Endothelial cell (in vitro differentiated cells): ENCODE measurements at places on chromosomes 2 and 18.

GRCh38 chr2:221676566-221677172, 104.6 kb upstream of the EPHA4 start:
- DNase-seq = no peak

- no peak for DNase-seq
Measured at GRCh38 chr18:48820483-48821250, 130.1 kb downstream of the SMAD7 start.

GRCh38 chr2:28702878-28703277, 48.8 kb upstream of the PPP1CB start:
- DNase-seq = no peak

DNA sequence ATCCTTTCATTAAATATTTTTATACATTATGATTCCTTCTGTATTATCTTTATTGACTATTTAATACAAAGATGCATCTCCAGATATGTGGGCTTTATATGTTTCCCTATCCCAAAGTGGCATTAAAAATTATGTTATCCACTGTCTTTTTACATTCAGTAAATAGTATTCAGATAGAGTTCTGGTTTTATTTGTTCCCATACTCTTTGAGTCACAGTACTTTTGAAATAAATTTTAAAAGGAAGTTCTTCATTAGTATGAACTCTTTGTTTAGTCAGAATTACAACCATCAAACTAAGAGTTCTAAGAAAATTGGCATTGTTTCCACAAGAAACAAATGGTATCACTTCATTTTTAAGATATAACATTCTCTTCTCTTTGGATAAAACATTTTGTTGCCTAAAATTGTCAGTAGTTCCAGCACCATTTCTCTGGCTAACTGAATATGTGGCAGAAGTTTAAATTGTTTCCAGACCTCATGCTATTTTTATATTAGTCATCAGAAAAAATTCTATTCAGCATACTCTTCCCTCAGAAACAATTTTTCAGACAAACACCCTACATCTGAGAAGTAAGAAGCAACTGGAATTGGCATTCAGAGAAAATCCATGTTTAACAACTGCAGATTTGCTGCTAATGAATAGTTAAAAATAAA, 88.5 kb upstream of the COL5A2 start:
- DNase-seq = no peak

GRCh38 chr2:159803235-159803962, 5.4 kb upstream of the CD302 start:
- DNase-seq = no peak

DNA sequence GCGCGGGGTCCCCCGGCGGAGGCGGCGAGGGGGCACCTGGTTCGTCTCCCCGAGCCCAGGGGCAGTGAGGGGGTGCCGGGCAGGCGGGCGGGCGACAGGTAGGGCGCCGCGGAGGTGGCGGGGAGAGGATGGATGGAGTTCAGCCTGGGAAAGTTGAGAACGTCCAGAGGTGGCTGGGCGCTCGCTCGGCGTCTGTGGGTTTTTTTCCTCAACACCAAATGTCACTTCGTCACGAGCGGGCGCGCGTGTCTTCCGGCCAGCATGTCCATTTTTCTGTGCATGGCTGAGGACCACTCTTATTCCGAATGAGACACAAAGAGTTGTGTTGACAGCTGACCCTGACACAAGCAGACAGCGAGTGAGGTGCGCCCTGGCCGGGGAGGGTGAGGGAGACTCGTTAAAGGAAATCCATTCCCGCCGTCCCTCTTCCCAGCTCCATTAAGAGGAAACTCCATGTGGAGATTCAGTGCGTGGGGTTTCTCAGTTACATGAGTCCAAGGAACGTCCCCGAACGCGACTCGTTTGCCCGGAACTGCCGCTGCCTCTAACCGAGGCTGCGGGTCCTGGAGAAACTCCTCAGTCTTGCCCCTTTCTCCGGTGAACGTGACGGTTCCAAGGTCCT, 859 bp downstream of the GREB1L start:
- DNase-seq = peak; percentile 28

DNA sequence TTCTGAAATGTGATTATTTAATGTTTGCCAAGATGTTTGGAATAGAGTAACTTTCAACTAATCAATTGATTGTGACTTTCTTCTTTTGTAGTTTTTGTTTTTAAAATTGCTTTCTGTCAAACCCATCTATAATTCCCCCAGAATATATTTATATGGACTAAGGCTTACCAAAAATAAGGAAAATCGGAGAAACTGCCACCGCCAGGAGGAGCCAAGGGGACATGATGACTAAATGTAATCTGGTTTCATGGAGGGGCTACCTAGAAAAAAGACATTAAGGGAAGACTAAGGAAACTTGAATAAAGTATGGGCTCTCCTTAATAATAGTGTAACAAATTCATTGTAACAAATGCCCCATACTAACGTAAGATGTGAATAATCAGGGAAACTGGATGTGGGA, 19.5 kb downstream of the BOLA3 start:
- DNase-seq = no peak

GRCh38 chr2:241788572-241788971, 11.9 kb downstream of the GAL3ST2 start:
- no peak for DNase-seq

GRCh38 chr18:32542221-32542798, 71.6 kb upstream of the GAREM1 start:
- DNase-seq = no peak

- DNase-seq = no peak
Measured at GRCh38 chr2:234189786-234190300, 139.3 kb downstream of the SPP2 start.

DNA sequence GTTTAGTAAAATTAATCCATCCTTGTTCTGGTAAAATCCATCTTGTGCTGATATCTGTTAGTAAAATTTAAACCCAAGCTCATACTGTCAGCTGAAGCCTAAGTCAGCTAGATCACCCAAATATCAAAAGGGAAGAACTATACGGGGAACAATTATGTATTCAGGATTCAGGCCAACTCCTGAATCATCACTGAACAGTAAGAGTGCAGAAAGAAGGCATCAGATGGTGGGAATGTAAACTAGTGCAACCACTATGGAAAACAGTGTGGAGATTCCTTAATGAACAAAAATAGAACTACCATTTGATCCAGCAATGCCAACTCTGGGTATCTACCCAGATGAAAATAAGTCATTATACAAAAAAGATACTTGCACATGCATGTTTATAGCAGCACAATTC, 81.8 kb downstream of the RAPGEF4 start:
- no peak for DNase-seq

GRCh38 chr2:70852824-70853223, 17.2 kb upstream of the CD207 start:
- no peak for DNase-seq

DNA sequence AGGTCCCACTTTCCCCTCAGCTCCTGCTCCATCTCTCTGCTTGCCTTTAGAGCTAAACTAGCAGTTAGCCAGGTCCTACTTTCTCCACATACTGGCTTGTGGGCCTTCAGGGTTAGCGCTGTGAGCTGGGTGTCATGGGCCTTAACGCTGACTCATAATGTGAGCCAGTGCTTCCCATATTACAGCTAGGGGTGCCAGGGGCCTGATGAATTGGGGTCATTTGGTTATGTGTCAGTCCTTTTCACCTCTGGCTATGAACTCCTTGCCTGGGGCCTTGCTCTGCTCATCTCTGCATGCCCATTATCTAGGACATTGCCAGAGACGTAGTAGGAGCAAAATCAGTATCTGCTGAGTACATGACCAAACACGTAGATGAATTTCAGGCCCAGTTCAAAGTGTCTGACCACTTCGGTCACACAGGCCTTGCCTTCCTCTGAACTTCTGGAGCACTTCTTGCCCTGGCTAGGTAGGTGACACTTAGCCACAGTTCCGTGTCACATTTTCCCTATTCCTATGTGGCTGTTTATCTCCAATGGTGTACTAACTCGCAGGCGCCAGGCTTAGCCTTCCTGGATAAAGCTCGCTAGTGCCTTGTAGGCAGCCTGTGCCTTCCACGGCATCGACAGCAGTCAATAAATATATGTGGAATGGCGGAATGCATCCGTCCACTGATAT, 103.2 kb upstream of the SIX3 start:
- no peak for DNase-seq

- peak; percentile 65 for DNase-seq
Measured at GRCh38 chr2:235106874-235107639, 155.2 kb downstream of the SH3BP4 start.

GRCh38 chr18:39348757-39349156, 1783.2 kb upstream of the CELF4 start:
- DNase-seq = no peak

DNA sequence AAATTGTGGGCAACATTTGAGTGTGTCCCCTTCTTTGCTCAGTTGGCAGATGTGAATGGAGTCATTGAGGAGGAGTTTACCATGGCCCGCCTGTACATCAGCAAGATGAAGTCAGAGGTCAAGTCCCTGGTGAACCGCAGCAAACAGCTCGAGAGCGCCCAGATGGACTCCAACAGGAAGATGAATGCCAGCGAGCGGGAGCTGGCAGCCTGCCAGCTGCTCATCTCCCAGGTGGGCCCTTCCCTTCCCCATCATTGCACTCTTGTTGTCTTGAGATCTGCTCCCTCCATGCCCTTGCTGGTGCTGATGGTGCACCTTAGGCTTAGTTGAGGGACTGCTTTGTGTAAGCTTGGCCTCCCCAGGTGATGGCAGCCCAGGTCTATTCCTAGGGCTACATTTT, 47.5 kb upstream of the LYPD6B start:
- DNase-seq = no peak

GRCh38 chr2:135839713-135840112, 2.7 kb upstream of the LCT start:
- no peak for DNase-seq

DNA sequence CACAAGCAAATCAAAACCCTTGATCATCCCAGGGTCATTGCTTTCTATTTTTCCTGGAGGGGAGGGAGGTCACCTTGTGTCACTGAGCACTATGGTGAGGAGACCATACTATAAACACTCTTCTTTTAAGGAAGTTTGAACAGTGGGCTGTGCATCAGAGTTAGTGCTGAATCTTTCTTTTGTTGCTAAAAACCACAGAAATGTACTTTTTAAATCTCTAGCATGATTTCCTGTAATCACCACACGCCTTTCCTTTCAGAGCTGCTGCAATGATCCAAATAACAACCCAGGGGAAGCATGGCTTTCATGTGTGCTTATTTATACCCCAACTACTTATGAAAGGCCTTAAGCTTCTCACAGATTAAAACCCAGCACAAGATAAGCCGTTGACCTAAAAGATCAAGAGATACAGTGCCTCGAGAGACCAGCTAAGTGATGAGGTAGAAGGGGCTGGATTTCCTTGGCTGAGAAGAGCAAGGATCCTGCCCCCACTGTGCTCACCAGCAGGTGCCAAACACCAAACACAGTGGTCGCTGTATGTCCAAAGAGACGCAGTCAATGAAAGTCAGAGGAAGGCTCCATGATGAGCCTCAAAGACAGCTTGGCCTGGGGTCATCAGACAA, 34.7 kb downstream of the TRABD2A start:
- DNase-seq = no peak

DNA sequence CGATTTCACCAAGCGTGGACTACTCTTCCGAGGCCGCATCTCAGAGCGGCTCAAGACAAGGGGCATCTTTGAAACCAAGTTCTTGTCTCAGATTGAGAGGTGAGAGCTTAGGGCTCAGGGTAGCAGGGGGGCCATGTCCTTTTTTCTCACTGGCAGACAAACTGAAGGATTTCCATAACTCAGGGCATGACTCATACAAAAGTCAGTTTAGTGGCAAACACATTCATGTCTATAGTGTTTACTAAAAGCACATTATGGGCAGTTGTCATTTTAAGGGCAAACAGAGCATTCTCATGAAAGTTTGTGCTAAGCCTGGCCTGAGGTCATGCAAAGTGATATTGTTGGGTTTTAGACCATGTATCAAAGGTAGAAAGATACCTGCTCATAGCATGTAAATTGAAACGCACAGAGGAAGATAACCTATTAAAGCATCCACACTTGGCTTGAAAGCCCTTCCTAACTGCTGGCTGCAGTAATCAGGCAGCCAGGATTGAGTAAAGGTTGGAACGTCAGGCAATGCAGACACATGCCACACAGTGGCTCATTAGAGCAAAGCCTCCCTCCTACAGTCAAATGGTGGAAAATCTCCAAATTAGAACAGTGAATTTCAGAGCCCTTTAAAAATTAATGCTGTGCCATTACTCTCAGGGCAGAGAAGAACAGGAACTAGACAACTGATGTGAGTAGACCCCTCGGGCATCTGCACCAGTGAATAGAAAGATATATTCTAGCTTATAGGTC, 54.2 kb downstream of the HK2 start:
- DNase-seq = no peak

DNA sequence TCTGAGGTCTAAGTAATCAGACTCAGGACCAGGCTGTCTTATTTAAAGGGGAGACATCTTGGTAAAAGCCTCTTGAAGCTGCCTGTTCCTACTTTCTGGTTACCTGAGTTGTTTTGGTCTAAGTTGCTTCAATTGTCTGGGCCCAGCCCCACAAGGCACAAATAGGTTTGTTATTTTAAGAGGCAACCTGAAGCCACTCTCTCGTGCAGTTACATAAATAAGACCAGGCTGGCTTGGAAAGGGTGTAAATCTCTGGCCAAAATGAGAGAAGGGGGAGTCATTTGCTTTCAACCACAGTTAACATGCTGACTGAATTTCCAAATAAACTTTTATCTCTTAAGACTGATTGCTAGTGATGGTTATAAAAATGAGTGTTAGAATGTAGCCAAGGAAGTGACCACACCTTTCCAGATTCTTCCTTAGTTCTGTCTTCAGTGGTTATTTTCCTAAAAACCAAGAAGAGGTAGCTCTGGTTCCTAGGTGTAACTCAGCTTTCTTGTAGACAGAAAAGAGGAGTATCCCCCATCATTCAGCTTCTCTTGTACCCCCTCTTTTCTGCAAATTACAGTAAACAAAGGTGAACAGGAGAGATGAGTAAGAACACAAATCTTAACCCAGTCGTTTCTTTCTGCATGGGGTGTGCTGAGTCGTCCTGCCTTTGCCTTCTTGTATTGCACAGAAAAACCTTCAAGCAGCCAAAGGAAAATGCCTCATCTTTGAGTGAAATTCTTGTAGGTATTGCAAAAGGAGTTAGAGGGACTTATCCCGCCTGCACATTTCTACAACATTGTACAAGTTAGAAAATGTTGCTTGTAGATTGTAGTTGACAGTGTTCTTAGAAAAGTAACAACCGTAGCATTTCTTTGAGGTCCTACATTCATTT, 161.5 kb upstream of the NT5C1B start:
- no peak for DNase-seq
